CD4-positive, alpha-beta T cell treated with Interleukin-4 for 4 hours (primary cell): ENCODE measurements at places on chromosomes 12 and 14.

GRCh38 chr14:101176535-101177205 is 273.1 kb upstream of the RTL1 start:
- no peak for DNase-seq

DNA sequence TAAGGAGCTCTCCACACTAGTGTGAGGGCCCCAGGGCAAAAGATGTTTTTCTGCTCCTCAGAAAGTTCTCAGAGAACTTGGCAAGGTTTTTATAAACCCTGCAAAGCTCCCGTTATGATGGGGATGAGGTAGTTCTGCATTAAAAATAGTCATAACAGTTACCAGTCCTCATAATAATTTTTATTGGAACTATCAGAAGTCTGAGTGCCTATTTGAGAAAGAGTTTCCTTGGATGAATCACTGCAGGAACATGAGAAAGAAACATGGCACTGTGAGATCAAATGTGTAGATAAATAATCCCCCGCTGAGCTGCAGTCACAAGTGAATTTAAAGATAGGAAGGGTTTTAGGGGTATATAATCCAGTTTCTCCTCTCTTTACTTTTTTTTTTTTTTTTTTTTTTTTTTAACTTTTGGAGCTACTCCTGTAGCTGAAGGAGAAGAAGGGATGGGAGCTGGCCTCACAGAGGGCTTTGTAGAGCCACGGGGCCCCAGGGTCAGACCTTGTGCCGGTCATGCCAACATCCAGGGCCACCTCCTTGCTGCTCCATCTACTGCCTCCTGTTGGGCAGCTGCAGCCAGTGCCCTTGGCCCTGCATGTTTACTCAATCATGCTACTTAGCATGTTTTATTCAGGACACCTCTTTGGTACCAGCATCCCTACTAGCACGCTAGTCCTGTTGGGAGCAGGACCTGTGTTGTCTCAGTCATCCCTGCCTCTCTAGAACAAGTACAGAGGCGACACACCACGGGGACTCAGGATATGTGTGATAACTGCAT is 39.5 kb downstream of the EVL start:
- DNase-seq = no peak

DNA sequence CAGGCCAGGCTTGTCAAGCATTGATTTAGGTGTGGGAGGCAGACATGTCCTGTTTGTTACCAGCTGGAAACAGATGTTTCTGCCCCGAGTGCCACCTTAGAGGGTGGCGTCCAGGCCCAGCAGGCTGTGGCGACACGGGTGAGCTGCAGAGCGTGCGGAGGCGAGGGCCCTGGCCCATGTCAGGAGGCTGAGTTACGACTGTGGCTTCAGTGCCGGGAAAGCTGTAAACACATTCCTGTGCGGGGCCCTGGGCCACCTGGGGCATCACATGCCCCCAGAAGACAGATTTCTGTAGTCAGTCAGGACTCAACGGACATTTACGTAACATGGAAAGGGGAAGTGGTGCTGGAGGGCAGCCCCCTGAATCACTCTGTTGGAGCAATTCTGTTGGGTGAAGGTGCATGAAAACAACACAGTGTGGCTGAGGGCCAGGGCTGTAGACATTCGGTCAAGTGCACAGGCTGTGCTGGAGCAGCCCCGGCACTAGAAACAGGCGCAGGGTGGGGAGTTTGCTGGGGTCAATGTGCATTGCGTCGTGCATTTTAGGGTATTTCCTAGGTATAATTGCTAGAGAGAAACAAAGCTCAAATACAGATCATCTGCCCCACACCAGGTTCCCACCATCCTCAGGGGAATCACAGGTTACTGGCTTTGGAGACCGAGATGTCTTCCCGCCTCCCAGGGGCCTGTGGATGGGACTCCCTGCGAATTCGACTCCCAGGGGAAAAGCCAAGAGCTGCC is 291.8 kb downstream of the TMEM121 start:
- no peak for DNase-seq

DNA sequence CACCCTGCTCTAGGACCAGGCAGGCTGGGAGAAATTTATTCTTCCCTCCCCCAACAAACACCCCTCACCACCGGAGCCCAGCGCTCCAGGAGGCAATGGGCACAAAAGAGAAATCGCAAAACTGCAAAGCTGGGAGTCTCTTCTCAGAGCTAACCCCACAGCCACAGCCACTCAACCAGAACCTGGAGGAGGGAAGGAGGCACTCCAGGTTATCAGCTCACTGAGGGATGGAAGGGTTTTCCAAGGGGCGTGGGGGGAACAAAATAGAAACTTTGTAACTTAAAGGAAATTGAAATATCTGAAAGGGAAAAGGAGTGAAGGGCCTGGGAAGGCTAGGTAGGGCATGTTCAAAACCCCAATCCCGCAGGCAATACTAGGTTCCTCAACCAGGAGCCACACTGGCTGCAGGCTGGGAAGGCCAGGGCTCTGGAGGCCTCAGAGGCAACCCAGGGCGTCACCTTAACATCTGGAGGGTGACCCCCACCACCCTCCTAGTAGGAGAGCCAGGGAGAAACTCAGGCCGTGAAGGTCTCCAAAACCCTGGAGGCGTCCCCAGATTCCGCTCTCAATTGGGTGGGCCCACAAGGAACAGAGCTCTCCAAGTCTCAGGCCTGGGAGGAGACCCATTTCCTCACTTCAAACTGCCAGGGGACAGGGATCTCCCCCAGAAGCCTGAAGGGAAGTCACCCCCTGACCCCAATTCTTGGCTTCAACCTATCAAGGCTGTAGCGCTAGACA is 3.2 kb downstream of the KDM2B start:
- DNase-seq = no peak

DNA sequence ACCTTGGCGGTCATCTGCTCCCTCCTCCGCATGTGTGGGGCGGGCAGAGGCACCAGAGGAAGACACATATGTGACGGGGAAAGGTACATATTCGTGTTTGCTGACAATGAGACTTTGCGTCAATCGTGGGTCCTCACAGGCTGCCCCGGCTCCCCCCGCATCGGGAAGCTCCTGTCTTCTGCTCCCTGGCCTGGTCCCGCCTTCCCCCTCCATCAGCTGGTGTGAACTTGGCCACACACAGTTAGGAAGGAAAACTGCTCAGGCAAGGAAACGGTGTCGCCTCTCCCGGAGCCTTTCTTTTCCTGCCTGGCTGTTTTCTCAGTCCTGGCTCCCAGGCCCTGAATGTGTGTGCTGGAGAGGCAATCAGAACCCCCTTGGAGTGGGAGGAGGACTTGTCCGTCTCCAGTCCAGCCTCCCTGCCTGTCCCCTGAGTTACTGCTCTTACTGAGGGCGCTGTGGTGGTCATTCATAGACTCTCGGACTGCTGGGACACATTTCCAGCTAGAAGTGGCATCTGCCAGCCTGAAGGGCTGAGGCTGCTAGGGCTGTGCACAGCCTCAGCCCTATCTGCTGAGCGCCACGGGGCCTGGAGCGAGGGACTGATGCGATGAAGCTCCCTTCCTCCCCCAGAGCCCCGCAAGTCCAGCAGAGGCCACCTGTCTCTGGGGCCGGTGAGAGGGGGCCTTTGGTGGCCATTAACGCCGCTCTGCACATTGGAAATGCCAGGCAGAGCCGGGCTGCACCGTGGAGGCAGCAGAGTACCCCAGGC is 44.2 kb upstream of the TSPAN9 start:
- no peak for DNase-seq

DNA sequence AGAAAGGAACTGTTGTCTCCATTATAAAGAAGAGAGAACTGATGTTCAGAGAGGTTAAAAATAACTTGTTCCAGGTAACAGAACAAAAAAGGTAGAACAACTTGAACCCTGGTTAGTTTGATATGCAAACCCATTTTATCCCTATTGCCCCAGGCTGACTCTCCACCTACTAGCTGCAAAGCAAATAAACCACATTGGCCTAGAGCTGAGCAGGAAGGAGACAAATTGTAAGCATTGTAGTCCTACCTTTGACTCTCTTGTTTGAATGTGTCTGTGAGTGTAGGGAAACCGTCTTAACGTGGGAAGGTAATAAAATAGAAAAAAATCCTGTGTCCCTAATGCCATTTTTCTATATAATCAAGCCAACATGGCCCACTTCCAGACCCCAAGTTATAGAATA is 126.4 kb downstream of the CCER1 start:
- no peak for DNase-seq

DNA sequence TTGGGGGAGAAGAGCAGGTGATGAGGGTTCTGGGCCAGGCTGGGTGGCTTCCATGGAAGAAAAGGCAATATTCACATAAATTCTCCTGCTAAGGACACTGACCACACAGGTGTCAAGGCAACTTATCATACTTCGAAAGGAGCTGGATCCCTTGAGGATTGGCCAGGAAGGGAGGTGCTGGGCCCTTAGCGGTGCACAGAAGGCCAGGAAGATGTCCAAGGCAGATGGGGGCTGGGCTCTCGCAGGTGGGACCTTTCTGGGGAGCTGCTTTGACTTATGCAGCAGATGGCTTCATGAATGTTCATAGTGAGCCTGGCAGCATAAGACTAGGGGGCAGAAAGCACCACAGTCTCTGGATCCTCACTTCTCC is 3.9 kb downstream of the CD63 start:
- no peak for DNase-seq

DNA sequence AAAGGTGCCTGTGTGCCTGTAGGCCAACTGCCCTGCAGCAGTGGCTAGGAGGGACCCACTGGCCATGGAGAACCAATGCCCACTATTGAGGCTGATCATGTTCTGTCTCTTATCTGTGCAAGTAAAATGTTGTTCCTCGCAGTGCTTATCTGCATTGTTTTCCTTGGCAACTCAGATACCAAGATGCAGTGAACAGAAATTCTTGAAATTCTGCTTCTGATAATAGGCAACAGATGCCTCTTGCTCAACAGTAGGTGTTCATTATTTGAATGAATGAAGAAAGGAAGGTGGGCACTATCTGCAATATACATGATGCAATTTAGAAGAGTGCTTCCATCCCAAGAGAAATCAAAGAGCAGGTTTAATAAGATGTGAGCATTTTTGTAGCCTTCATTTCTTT is 232.2 kb downstream of the NUAK1 start:
- DNase-seq = no peak

DNA sequence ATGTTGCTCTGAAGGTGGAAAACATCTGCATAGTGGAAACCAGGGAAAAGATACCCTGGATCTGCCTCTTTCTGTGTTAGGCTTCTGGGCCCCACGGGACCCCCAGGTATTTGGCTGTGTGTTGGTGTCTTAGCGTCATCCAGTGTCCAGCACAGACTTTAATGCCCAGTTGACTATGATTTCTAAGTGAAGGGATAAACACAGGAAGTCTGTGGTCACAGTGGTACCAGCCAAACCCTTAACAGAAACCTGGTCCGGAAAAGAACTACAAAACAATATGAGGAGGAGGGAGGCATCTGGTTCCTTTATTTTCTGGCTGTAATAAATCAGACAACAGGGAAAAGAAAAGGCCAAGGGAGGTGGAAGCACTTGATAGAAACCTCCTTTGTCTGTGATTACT is 56.4 kb downstream of the CMKLR1 start:
- DNase-seq = no peak

DNA sequence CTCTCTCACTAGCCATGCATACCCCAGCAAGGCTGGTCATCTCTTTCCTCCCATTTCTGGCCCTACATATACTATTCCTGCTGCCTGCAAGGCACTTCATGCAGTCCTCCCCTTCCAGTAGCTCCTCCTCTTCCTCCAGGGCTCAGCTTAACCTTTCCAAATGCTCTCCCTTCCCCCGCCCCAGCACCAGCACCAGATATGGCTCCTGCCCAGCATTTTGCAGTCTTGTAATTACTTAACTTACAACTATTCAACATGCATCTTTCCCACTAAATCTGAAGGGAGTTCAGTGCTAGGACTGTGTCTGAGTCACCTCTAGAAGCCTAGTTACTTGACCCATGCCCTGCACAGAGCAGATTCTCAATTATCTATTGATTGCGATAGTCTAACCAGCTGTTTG is 1.8 kb upstream of the FBXO21 start:
- DNase-seq = no peak

GRCh38 chr12:1668833-1669543 is 21.9 kb upstream of the ADIPOR2 start:
- no peak for DNase-seq

- no peak for DNase-seq
These were observed 60.6 kb downstream of the TMEM117 start for GRCh38 chr12:43896496-43896895.

DNA sequence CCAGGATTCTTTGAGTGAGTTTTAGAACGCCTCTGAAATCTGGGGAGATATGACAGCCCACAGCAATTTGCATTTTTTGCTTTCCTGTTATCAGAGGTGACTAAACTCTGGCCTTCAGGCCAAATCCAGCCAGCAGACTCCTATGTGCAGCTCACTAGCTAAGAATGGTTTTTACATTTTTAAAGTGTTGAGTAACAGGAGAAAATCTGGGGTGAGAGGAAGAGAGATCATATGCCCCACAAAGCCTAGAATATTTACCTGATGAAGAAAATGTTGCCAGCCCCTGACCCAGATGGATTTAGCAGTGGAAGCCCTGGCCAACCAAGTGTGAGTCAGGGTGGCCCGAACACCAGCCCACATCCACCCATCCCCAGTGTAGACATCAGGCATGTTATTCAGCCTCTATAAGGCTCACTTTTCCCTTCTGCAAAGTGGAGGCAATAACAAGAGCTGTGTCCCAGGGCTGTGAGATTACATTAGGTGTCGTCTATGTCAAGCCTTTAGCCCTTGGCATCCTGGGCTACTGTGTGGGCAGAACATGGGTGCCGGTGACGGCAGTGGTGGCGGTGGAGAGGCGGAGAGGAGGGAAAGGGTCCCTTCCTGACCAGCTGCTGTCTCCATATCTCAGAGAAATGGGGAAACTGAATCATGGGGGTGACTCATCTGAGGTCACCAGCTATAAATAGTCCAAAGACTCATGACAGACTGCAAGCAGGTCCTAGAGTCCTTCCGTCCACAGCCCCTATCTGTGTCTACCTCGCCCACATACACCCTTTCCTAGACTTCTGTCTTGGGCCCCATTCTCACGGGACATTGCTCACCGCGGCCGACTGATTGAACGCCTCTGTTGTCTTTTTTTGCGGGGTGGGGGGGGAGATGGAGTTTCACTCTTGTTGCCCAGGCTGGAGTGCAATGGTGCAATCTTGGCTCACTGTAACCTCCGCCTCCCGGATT is 32.6 kb upstream of the CD9 start:
- peak; percentile 49 for DNase-seq

DNA sequence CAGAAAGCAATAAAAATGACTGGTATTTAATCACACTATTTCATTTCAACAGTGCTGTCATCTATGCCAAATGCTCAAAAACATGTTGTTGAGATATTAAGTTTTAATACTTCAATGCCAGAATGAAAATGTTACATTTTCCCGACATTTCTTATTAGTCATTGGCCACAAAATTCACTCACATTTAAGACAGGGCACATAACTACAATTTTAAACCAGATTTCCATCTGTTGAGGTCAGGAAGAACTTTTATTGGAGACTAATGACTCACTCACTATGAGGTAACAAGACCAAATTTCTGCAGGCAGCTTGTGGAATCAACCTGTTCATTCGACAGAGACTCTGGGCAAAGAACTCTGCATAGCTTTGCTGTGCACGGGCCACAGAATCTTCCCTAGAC is 36.8 kb downstream of the PPTC7 start:
- DNase-seq = no peak

- no peak for DNase-seq
These were observed 34.4 kb upstream of the NDUFA12 start for GRCh38 chr12:95037906-95038305.

DNA sequence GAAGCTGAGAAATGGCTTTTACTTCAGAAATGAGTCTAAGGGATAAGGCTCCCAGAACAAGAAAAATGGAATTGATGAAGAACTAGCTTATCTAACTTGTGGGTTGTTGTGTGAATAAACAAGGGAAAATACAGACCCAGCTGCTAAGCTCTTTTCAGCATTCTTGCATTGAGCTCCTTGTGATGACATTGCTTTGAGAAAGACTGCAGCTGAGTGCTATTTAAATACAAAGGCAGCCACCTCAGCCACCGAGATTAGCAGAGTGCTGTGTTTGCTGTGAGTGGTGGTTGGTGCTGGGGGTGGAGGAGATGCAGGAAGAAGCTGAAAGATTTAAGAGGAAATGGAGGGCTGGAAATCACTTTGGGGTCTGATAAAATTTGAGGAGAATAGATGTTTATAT is 396.0 kb upstream of the PRICKLE1 start:
- no peak for DNase-seq
